ENCODE measurements at places on chromosomes 6 and 20.

GRCh38 chr6:146547889-146548288 is 4.3 kb downstream of the RAB32 start:
- DNase-seq: no peak

DNA sequence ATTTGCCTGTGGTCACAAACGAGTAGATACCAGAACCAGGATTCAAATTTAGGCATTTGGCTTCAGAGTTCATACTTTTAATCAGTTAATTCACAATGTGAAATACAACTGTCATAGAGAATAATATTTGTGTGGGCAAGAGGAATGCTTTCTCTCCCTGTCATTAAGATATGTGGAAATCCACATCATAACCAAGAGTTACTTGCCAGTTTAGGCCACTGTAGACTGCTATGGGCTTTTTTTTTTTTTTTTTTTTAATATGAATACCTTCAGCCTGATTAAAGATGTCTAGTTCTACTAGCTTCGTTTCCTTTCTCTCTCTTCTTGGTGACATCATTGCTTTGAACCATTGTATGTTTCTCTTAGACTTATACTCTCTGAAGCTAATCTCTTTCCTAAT is 244.9 kb downstream of the ZFAND3 start:
- no peak for DNase-seq

DNA sequence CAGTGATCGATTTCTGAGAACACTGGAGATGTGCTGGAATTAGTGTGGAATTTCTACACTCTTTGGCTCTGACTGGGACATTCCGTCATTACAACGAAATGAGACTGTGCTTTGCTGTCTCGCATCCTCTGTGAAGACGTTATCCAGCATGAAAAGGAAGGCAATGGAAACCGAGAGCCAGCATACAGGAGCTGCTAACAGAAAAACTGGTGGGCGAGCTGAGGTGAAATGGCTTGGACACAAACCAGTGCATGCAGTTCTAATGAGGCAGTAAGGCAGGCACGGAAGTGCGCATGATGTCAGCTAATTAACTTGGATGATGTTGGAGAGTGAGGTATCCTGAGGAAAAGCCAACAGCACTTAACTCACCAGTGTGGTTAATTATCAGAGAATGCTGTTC is 202.8 kb upstream of the AGPAT4 start:
- no peak for DNase-seq

- no peak for DNase-seq
Observed at GRCh38 chr20:23227274-23227673, 123.3 kb upstream of the NXT1 start.

GRCh38 chr6:20789162-20789561 is 254.9 kb downstream of the CDKAL1 start:
- DNase-seq: no peak

GRCh38 chr20:24917056-24917455 is 32.0 kb upstream of the CST7 start:
- DNase-seq: no peak

GRCh38 chr6:165545806-165546205 is 117.2 kb downstream of the PDE10A start:
- no peak for DNase-seq

All from 8988T (cell line).